Right atrium auricular region (tissue), 2 donors: ENCODE measurements at places on chromosomes 1 and 21. TPM values are rescaled to one million over a fixed set of nuclear protein-coding genes. Genes with fewer than 3 reads are reported as not detected.

Gene ADAMTSL4
- 41.1 TPM for total RNA-seq

Gene DNAJC16
- 11.2 TPM for total RNA-seq

Gene VANGL2
- total RNA-seq: 8.1 TPM

Gene PLEKHN1
- total RNA-seq: not detected

Gene KAZN
- 3.9 TPM for total RNA-seq

Gene C8A
- not detected for total RNA-seq

Gene ZC3H11A
- total RNA-seq: 56.0 TPM

Gene SELE
- 0.11 TPM for total RNA-seq

Gene CHD5
- 0.07 TPM for total RNA-seq

Gene MTF2
- 6.2 TPM for total RNA-seq
